Hematopoietic multipotent progenitor cell (in vitro differentiated cells): ENCODE measurements at places on chromosomes 7 and 10. TPM values are rescaled to one million over a fixed set of nuclear protein-coding genes. Genes with fewer than 3 reads are reported as not detected.

DNA sequence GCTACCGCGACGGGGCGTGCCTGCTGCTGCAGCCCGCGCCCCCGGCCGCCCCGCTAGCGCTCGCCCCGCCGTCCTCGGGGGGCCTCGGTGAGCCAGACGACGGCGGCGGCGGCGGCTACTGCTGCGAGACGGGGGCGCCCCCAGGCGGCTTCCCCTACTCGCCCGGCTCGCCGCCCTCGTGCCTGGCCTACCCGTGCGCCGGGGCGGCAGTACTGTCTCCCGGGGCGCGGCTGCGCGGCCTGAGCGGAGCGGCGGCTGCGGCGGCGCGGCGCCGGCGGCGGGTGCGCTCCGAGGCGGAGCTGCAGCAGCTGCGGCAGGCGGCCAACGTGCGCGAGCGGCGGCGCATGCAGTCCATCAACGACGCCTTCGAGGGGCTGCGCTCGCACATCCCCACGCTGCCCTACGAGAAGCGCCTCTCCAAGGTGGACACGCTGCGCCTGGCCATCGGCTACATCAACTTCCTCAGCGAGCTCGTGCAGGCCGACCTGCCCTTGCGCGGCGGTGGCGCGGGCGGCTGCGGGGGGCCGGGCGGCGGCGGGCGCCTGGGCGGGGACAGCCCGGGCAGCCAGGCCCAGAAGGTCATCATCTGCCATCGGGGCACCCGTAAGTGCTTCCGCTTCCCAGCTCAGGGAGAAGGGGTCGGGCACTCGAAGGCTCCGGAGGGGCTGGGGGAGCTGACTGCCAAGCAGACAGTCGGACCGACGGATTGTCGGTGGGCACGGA lies 761 bp downstream of the PTF1A start:
- DNase-seq: no peak

- DNase-seq: peak; percentile 89
These were observed 566 bp downstream of the ZNF789 start for GRCh38 chr7:99473315-99473596.

- no peak for DNase-seq
These were observed 1.7 kb upstream of the CYP2C9 start for GRCh38 chr10:94936721-94937120.

DNA sequence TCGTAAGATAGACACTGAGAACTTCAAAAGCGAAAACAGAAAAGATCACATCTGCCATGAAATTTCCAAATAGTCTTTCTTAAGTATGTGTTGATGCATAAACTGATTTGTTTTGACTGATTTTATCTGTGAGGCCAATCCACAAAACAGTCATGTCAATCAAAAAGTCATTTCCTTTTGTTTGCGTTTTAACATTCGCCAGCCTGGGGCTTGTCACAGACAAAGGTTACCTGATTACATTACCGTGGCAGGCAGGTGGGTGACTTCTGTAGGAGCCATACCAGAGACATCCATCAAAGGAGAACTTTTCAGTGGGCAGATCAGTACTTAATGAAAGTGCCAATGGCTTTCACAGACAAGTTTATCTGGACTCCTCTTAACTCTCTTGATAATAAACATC lies 45.5 kb upstream of the BET1 start:
- DNase-seq: no peak

DNA sequence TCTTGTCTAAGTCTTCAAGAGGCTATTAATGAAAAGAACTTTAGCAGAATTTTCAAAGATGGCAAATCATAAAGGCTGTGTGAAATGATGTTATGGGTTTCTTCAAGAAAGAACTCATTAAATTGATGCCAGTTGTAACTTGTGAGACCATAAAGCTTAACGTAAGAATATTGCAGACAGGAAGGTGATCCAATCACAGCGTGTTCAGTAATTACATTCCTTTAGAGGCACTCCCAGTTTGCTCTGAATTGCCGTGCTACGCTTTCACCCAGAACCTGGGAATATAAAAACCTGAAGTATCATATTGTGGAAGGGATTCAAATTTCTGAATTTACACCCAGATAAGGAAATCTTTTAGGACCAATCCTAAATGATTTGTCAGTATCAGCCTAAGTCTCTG lies 64.1 kb upstream of the ITGB1 start:
- DNase-seq: no peak

- DNase-seq: no peak
These were observed 11.1 kb upstream of the VIM start for GRCh38 chr10:17216901-17217395.

Gene PDE1C
- total RNA-seq: under 0.01 TPM

Gene PDK4
- 0.81 TPM for total RNA-seq
